ENCODE measurements at places on chromosomes 16 and 17.

DNA sequence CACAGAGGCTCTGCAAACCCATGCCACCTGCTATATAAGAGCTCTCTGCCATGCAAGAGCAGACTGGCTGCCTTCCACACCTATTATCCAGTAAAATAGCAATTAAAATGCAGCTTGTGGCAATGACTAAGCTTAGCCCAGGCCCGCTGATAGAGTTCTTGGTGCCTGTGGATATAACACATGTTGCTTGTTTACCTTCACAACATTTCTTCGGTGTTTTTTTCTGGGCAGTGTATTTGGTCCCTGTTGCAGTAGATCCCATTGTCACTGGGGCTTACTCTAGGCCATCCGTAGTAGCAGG, 63.5 kb downstream of the SPECC1 start:
- DNase-seq, result no peak

GRCh38 chr16:17389384-17389783, 81.4 kb downstream of the XYLT1 start:
- no peak for DNase-seq

- no peak for DNase-seq
Observed at GRCh38 chr17:76092526-76093413, 10.8 kb downstream of the EXOC7 start.

DNA sequence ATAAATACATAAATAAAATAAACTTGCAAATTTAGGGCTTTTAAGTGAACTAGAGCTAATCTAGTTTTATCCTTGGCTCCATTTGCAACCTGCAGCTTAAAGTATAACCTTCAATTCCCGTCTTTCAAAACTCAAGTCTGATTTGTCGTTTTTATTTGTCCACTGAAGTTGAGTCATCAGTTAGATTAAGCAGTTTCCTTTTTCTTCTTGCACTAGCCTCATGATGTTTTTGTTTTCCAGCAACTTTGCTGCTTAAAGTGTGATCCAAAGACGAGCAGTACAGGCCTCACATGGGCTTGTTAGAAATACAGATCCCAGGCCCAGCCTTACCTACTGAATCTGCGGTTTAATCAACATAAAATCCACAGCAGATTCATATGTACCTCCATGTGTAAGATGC, 13.8 kb downstream of the ARSG start:
- no peak for DNase-seq

- no peak for DNase-seq
Observed at GRCh38 chr17:37532756-37533155, 43.1 kb downstream of the DUSP14 start.

DNA sequence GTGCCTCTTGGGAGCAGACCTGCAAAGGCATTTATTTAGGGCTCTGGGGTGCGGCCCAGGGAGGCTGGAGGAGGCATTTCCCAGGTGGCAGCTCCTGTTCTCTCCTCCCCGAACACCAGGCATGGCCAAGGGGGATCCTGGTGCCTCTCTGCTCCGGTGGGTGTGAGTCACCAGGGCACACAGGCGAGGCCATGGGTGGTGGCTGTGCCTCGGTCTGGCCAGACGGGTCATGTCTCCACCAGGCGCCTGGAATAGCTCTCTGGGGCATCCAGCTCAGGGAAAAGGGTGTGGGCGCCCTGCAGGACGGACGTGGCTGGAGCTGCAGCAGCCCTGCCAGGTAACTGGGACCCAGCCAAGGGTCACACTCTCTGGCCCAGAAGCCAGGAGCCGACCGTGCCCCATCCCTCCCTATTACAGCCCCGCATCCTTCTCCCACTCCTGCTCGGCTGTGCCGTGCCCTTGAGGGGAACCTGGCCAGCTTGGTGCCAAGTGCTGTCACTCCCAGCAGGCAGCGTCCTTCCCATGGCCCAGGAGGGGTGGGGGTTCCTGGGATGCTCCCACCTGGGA, 25.8 kb downstream of the SOX8 start:
- no peak for DNase-seq

- DNase-seq, result no peak
Observed at GRCh38 chr17:37562016-37562745, 47.0 kb downstream of the SYNRG start.

GRCh38 chr17:29709866-29710519, 87.3 kb upstream of the CORO6 start:
- DNase-seq, result no peak

DNA sequence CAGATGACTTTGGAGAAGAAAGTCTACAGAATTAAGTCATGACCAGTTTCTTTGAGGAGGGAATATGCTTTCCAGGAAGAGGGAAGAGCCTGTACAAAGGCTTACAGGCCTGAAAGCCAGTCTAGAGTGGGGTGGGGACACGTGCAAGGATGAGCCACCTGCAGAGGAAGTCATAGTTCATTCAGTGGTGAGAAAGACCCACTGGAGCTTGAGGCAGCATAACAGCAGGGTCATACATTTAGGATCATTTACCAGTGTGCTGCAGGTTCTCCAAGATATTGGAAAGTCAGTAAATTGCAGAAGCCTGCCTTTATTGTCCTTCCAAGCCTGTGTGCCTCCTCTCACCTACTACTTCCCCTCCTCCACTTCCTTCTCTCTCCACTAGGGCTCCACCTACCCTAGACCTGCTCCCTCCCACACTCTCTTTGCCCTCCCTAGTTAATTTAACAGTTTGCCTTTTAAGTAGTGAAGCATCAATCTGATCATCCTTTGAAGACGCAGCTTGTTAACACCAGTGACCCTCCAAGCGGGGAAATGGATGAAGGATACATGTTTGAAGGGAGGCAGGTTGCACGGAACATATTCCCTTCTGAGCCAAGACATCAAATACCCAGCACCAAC, 40.2 kb downstream of the CDRT15 start:
- no peak for DNase-seq

DNA sequence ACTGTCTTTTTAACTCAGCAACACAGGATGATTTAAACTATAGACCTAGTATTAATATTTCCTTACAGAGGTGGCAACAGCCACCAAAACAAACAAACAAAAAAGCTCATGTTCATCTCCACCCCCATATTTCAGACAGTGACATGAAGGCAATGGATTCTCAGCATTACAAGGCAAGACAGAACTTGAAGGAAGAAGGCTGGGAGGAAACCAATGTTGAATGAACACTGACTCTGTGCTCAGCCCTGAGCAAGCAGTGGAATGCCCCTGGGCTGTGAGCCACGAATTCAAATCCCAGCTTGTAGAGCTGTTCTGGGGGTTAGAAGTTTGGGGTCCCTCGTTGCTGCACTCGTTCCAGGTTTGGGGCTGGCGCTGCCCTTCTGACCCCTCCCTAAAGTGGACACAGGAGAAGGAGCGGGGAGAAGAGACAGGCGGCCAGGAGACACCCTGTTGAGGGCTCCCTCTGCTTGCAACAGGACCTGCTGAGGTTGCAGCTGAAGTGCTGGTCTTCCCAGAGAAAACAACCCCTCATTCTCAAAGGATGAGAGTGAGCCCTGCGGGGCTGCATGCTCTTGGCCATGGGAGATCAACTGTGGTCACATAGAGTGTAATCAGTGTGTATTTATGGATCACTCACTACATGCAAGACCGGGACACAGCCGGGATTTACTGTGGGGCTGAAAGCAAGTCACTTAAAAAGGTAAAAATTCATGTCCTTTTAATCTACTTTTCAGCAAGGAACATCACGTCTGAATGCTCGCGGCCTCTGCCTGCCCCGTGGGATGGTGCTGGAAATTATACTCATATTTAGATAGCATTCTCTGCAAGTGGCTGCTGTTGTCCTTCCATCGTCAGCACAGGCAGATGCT, 34.3 kb downstream of the MYH3 start:
- DNase-seq, result no peak

Measured in stimulated activated CD4-positive, alpha-beta T cell treated with anti-CD3 and anti-CD28 coated beads, Interleukin-2, amount 100 ng/mL, for 24 hours (primary cell).